ENCODE measurements at places on chromosomes 7 and 10.

DNA sequence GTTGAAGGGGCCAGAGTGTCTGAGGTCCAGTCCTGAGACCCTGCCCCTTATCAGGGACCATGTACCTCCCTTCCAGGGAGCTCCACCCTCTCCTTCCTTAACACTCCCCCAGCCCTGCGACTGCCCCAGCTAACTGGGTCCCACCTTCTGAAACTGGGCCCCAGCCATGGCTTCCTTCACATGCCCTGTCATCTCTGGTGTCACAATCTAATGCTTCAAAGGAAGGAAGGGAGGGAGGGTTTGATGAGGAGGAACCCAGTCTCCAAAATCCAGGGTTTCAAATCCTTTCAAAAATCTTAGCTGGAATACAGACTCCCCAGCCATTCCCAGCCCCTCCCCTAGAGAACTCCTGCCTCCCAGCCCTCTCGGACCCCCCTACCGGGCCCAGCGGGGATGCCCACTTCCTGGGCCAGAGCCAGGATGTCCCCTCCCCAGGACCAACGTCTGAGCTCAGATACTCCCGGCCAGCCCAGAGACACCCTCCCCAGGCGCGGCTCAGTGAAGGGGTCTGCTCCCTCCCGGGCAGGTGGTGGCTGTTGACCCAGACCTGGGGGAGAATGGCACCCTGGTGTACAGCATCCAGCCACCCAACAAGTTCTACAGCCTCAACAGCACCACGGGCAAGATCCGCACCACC is 18.0 kb downstream of the C10orf105 start:
- no peak for DNase-seq

DNA sequence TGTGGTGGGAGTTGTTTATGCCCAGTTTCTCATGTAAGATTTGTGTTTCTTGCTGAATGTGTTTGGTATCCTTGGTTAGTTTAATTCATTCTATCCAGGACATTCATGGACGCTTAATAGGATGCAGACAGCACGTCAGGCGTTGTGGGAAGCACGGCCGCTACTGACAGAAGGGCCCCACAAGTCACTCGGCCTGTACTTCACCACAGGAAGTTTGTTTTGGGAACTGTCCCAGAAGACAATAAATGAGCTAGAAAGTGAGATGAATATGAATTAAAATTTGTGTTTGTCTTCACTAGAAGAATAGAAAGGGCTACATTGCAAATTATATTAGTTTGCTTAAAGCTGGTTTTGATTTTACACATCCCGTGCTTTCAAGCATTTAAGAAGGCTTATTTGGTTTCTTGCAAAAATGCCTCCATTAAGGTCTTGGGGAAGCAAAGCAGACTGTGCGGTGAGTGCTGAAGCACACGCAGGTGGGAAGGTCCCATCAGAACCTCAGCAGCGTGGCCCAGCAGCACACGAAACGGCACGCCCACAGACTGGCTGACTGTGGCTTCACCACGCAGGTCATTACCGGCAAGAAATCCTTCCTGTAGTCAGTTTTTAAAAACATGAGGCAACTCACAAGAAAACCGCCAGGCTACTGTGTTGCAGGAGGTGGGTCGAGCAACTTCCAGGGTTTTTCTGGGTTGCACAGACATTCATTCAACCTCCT is 74.1 kb downstream of the VIPR2 start:
- DNase-seq, result no peak

DNA sequence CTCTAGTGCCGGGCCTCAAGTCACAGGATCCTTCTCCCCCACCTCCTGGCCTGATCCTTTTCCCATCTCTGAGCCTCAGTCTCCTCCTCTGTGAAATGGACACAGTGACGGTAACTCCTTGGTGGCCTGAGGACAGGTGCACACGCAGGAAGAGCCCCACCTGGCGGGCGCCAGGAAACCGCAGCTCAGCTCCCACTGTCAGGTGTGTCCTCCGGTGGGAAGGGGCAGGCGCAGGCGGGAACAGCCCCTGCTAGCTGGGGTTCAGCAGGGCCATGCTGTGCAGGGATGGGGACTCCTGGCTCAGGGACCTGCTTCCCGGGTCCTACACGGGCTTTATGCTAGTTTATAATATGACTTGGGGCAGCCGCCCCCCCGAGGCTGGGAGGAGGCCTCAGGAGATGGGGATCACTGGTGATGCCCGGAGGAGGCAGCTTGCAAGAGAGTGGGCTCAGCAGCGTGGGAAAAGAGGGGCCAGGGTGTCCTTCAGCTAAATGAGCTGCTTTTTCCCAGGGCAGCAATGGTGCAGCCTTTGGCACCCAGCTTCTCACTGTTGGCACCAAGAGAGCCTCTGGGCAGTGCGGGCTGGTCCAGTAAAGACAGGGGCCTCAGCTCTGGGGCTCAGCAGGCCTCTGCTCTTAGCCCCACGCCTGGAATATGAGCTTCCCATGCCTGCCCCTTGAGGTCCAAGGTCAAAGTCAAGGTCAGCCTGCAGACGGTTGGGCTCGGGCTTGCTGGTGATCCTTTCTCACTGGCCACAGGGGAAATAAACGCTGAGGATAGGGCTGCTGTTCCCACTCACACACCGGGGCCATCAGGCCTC is 68.0 kb upstream of the FAM20C start:
- no peak for DNase-seq

GRCh38 chr10:35705671-35706070 is 63.6 kb upstream of the FZD8 start:
- DNase-seq, result no peak

- DNase-seq, result no peak
Measured at GRCh38 chr10:98417481-98417959, 2.5 kb upstream of the PYROXD2 start.

GRCh38 chr7:47552621-47553020 is 29.3 kb downstream of the TNS3 start:
- DNase-seq, result no peak

GRCh38 chr7:123372368-123372767 is 162.0 kb downstream of the IQUB start:
- no peak for DNase-seq

GRCh38 chr10:45593938-45594275 is 78.7 kb downstream of the ZFAND4 start:
- DNase-seq, result no peak

GRCh38 chr7:158613481-158613880 is 25.9 kb upstream of the PTPRN2 start:
- no peak for DNase-seq

- DNase-seq, result no peak
Measured at GRCh38 chr10:72108830-72109635, 20.7 kb upstream of the SPOCK2 start.

- DNase-seq, result no peak
Measured at GRCh38 chr7:143005632-143006260, 21.2 kb downstream of the OR9A2 start.

DNA sequence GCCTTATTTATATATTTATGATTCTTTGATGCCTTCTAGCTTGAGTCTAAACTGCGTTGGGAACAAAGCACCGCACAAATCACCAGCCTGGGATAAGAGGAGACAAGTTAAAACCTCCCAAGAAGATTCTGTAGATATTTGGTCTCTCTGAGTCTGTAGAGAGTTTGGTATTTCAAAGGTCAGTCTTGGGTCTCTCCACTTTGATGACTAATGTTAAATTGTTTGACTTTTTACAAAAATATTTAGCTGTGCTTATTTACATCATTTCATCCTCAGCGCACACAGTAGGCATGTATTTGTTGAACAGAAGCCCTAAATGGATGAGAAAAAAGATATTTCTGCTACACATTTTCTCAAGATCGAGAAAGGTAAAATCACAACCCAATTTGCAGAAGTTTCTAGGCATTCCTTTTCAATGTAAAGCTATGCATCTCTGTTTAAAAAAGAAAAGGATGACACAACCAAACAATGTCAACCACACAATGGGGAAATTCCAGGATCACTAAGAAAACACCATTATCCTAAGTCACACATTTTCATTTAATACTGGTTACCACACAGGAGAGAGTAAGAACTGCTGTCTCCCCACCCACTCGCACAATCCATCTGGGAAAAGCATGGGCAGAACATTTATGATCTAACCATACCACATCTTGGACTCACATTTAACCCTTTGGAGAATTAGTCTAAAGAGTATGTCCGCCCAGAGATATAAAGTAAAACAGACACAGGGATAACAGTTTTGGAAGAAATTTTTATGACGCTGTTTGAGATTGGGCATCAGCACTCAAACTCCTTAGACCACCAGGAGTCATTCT is 4.4 kb downstream of the CDK6 start:
- no peak for DNase-seq

DNA sequence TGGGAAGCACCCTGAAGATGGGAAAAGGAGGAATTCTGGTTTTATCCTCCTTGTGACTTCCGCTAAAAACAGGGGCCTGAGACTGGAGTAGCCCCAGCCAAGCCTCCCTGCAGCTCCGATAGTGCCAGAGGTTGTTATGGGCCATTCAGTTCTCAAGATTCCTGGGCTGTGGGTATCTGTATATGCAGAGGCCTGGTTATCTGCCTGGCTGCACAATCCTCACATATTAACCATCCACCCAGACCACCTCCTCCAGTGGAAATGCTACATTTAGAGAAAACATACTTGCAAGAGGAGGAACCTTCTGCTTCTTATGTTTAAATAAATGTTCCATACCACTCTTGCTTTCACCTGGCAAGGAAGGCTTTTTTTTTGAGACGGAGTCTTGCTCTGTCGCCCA is 34.6 kb downstream of the ARL3 start:
- DNase-seq, result no peak

DNA sequence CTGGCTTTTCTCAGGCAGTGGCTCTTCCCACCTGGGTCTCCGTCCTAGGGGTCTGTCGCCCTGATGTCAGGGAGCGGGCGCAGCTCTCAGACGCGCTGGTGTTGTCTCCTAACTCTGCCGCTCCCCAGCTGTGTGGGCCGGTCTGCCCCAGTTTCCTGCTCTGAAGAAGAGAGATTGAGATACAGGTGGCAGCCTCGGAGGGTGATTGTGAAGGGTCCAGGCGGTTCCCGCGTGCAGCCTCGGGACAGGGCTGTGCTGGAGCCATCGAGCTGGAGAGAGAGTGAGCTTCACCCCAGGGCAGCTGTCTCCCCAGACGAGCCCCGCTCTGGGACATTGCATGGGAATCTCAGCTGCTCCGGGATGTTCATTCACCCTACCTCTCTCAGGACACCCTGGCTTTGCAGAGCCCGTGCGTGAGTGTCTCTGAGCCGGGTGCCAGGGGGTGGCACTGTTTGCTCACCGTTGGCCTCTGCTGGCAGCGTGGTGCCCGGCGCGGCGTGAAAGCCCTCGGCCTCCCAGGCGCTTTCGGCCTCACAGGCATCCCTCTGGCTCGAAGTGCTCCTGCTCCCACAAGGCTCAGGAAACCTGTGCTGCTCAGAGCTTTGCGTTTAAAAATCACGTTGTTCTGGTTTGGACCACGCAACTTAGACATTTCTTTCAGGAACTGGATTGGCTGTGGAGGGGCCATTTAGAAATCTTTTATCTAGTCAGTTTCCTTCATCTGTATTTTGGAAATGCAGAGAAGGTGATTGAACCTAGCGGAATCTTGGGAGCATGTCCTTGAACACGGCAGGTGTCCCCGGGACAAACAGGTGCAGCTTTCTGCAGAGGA is 33.8 kb upstream of the ZFAND2A start:
- no peak for DNase-seq

GRCh38 chr7:41439515-41439879 is 263.4 kb downstream of the INHBA start:
- no peak for DNase-seq

DNA sequence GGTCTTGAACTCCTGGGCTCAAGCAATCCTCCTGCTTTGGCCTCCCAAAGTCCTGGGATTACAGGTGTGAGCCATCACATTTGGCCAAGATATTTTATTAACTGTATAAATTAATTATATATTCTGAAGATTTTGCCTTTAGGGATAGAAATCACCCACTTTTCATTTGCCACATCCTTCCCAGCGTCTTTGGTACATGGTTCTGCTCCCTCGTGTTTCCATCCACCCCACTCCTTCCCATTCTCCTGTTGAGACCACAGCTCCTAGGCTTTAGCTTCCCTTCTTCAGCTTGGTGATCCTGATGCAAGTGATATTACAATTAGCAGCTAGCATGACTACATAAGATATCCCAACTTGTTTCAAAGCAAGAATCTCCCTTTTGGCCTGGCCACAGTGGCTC is 8.4 kb downstream of the CPA1 start:
- DNase-seq, result no peak

DNA sequence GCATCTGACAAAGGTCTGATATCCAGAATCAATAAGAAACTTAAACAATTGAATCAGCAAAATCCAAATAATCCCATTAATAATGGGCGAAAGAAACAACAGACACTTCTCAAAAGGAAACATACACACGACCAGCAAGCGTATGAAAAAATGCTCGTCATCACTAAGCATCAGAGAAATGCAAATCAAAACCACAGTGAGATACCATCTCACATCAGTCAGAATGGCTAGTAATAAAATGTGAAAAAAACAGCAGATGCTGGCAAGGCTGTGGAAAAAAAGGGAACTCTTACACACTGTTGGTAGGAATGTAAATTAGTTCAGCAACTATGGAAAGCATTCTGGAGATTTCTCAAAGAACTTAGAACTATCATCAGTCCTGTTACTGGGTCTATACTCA is 496.7 kb downstream of the SH2D4B start:
- DNase-seq, result no peak

DNA sequence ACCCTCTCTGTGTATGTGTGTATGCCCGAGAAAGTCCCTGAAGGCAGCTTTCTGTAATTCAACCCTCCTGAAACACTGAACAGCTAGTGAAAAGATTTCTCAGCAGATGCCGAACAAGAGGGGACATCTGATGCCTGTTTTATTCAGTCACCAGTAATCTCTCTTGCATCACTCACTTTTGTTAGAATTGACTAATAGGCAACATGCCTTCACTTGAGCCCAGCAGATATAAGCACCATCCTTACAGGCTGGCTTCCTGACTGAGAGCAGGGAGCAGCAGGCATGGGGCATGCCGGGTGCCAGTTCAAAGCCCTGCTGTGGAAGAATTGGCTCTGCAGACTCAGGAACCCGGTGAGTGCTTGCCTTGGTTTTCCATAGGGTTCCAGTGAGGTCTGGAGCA is at the start of gene ABCA13:
Gene ABCA13 (plus strand): TSS at position 257 of the 400 bp plus-strand sequence. CDS start 26 bp downstream, at position 283.
- no peak for DNase-seq

GRCh38 chr10:68816796-68817412 is 10.4 kb upstream of the STOX1 start:
- DNase-seq, result no peak

DNA sequence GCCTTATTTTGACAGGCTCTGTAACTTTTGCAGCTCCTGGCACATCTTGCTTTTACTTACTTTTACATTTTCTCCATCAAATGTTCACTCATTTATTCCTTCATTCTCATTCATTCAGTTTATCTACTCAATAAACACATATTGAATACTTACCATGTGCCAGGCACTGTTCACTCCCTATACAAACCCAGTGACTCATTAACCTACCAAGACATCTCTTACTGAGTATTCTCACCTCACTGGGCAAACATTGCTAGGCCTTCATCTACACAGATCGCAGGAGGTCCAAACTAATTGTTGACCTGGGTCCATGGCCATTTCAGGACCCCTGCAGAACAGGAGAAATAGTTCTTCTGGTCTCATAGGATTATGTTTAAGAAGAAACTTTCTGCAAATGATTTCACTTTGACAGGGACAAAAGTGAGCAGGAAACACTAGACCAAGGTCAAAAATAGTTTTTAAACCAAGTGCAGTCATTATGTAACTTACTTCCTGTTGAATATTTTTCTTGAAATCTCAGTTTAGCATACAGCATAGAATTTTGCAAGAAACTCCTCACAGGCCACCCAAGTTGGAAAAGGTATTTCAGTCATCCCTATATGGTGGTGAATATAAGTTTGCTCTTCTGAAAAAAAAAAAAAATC is 17.6 kb downstream of the SLC26A4 start:
- DNase-seq, result no peak

GRCh38 chr10:24731942-24732341 is 8.3 kb upstream of the ARHGAP21 start:
- no peak for DNase-seq

All from stimulated activated CD8-positive, alpha-beta memory T cell treated with anti-CD3 and anti-CD28 coated beads, Interleukin-15, amount 100 ng/mL, for 4 hours (primary cell).